ENCODE measurements at places on chromosomes 6 and 20.

DNA sequence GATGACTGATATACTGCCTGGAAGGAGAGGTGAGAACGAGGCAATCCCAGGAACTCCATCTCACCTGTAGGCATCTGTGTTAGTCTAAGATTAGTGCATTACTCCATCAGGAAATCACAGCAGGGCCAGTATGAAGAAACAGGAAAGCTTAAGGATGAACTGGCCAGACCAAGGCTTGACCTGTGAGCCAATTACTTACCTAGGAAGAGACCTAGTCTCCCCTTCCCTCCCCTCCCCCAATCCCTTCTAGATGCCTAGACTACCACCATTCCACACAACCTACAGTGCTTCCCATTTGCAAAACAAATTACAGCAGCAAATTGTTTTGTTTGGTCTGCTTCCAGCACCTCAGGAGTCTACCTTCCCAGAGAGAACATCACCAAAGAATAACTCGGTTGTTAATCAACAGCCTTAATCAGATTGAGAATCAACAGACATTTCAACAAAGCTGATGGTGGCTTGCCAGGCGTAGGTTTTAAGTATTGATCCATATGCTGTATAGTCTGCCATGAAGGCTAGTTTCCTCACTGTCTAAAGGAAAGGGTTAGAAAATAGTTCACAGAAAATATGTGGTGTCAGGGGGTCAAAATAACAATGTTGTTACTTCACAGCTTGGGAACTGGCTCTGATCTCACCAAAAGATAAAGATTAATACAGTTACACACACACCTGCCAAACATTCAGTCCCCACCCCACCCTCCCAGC lies 10.1 kb downstream of the PKHD1 start:
- DNase-seq: no peak

- no peak for DNase-seq
These were observed 137.0 kb upstream of the RIN2 start for GRCh38 chr20:19621072-19621471.

DNA sequence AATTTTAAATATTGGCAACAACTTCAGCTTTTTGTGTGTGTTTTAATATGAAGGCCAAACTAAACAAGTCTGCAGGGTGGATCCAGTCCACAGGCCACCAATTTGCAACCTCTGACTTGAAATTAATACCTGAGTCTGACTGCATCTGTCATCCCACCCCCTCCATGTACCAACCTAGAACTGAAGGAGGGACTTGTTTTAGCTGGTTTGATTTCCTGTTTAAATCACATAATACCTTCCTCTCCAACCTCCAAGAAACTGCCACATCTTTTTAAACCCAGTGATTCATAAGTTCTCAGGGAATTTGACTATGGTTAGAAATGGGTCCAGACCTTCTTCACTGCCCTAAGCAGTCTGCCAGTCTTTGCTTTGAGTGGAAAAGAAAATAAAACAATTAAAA lies 21.6 kb downstream of the RNF8 start:
- no peak for DNase-seq

DNA sequence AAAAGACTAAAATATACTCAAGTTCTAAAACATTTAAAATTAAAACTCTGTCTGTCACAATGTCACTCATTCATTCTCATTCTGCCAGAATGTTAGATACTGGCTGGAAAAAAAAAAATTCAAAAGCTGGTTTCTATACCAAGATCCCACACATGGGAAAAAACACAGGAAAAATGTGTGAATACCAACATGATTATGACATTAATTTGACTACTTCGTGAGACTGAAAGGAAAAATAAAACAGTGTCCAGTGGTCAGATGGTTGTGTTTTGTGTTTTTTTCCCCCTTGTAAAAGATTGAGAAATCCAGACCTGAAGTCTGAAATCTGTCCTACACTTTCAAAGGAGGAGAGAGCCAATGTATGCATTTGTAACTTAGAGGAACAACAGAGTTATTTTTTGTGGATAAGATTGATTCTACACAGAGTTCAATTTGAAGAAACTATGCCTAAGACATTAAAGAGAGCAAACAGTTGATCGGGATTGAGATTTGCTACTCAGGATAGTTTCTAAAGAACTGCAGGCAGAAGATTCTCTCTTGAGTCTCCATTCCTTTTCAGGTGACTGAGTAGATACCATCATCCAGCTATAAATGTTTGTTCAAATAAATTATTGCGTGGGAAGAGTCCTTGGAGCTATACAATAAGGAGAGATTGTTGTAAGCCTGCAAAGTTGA lies 39.2 kb upstream of the TXLNB start:
- no peak for DNase-seq

GRCh38 chr6:144415835-144416237 lies 130.7 kb downstream of the UTRN start:
- no peak for DNase-seq

DNA sequence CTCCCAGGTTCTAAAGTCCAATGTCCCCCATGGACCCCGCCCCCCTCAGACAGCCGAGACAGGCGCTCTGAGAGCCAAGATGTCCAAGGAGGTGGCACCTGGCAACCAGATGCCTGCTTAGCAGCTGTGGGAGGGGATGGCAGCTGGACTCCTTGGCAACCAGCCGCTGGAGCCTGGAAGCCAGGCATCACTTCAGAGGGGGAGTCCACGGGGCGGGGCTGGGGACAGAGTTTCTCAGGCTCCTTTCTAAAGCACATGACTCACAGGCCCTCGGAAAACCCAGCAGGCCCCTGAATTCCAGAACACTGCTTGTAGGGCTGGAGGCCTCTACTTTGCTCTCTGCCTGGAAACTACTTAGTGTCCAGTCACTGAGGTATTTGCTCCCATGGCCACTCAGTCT lies 51.5 kb downstream of the PREX1 start:
- no peak for DNase-seq

- DNase-seq: no peak
These were observed 83.7 kb downstream of the RIN2 start for GRCh38 chr20:19841740-19842139.

- DNase-seq: no peak
These were observed 17.8 kb upstream of the RSPO3 start for GRCh38 chr6:127100510-127101140.

DNA sequence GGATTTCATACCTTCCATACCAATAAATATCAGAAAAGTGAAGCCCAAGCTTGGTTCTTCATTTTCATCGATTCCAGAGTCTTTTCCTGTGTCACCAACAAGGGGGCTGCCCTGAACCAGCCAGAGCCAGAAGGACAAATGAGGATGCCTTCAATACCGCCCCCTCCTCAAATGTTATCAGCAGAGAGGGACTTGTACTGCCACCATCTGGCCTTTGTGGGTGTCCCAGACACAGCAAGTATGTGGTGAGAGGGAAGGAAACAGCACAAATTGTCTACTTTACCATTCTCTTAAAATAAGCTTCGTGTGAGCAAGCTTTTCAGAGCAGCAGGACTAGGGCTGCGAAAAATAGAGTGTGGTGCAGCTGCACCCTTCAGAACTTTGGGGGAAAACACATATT lies 165.3 kb downstream of the SOBP start:
- DNase-seq: no peak

GRCh38 chr6:19157486-19157885 lies 679.7 kb upstream of the ID4 start:
- no peak for DNase-seq

DNA sequence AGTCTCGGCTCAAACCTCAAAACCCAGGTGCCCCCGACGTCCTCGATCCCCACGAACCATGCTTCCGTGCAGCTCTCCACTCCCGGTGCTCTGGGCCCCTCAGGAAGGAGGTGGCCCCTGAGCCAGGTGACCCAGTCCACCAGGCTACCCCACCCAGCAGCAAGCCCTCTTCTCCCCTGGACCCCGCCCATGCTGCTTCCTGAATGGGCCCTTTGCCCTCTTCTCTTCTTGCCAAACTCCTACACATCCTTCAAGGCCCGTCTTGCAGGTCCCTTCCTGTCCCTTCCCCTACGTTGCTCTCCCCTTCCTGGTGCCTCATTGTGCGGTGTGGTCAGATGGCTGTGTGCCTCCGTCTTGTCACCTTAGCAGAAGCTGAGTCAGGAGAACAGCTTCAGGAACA lies 3.4 kb upstream of the GATA5 start:
- no peak for DNase-seq

GRCh38 chr20:10949930-10950783 lies 276.4 kb upstream of the JAG1 start:
- no peak for DNase-seq

DNA sequence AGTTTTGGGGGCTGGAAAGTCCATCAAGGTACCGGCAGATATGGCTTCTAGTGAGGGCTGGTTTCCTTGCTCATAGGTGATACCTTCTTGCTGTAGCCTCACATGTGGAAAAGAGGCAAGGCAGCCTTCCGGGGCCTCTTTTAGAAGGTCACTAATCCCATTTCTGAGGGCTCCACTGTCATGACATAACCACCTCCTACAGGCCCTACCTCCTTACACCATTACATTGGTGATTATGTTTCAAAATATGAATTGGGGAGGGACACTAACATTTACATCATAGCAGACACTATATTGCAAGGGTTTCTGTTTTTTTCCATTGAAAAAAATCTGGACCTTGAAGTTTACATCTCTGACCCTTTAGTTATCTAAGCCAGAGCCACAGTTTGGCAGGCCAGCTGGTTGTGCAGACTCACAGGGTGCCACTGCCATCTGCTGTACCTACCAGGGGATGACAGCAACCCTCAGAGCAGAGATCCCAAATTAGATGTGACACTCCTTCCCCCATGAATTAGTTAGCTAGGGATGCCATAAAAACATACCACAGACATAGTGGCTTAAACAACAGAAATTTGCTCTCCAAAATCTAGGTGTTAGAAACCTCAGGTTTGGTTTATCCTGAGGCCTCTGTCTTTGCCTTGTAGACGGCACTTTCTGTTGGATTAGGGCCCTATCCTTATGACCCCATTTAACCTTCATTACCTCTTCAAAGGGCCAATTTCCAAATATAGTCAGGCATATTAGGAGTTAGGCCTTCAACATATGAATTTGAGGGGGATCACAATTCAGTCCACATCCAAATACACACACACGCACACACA lies 166.4 kb upstream of the RNF217 start:
- no peak for DNase-seq

DNA sequence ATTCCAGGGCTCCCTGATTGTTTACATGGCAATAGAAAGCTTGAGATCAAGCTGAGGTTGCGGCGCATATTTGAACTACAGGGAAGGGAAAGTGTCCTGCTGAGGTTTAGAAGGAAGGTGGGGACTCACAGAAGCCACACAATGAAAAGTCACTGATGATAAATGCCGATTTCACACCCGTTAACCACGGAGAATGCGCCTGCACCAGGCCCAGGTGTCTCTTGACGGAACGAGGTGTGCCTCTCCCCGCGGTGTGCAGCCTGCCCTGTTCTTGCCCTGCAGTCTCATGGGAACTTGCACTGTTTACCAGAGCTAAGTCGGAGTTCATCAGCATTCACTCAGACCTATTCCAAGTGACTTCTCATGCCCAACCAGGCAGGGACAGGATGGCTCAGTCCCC lies 90.3 kb downstream of the LY86 start:
- no peak for DNase-seq

- DNase-seq: no peak
These were observed 45.6 kb downstream of the ADGRF5 start for GRCh38 chr6:46876126-46876525.

- no peak for DNase-seq
These were observed 503.6 kb downstream of the PTPRT start for GRCh38 chr20:42686057-42686456.

- no peak for DNase-seq
These were observed 120.1 kb upstream of the HDDC2 start for GRCh38 chr6:125421836-125422235.

GRCh38 chr20:50396623-50397022 lies 113.6 kb upstream of the PTPN1 start:
- no peak for DNase-seq

GRCh38 chr6:98566126-98566525 lies 268.2 kb upstream of the POU3F2 start:
- no peak for DNase-seq

DNA sequence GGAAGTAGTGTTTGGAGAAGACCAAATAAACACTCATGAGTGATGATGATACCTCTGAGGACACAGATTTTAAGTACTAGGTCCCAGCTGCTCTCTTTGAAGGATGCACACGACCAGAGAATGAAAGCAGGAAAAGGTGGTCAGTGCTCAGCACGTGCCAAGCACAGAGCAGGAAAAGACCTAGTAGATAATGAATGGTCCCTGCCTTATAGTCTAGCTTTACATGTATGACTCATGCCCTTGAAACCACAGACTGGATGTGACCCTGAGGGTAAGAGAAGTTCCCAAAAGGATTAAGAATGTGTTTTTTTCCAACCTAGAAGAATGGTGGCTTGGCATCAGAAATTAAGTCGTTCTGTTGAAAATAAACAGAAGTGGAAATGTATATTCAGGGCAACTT lies 2.8 kb upstream of the MC3R start:
- DNase-seq: no peak

DNA sequence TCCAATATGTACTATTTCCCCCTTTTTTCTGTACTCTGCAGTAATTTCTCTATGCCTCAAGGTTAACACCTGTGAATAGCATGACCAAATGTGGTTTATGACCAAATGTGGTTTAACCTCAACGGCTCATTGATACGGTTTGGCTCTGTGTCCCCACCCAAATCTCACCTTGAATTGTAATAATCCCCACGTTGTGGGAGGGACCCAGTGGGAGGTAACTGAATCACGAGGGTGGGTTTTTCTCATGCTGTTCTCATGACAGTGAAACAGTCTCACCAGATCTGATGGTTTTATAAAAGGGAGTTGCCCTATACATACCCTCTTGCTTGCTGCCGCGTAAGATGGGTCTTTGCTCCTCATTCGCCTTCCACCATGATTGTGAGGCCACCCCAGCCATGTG lies 18.7 kb downstream of the DEK start:
- no peak for DNase-seq

- DNase-seq: no peak
These were observed 85.6 kb downstream of the MYB start for GRCh38 chr6:135266675-135267074.

GRCh38 chr6:110614586-110614985 lies 138.2 kb upstream of the SLC22A16 start:
- DNase-seq: no peak

DNA sequence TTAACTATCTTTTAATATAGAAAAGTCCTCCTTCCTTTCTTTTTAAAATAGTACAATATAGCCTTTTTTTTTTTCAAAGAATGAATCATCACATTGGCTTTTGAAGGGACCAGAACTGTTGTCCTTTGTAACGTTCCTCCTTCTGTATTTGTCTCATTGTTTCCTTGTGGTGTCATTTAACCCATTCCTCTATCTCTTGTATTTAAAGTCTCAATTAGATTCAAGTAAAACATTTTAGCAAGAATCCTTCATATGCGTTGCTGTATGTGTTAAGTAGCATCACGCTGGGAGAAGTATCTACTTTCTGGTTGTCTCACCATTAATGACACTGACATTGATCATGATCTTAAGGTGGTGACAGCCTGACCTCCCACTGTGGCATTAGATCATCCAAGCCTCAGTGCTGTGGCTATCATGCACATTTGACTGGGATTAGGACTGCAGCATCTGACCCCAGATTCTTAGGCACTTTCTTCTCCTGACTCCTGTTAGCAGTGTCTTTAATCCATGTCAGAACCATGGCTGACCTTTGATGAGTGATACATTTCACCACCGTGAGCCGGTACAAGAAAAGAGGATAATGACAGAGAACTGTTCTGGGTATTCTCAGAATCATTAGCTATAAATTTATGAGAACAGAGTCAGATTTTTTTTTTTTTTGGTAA lies 67.5 kb upstream of the TFB1M start:
- no peak for DNase-seq

GRCh38 chr6:38483526-38483925 lies 156.2 kb downstream of the BTBD9 start:
- DNase-seq: no peak
